Activated CD4-positive, alpha-beta T cell treated with anti-CD3 and anti-CD28 coated beads, Interleukin-2, Interleukin-4, amounts not matched to agents 100 ng/mL and 50 ng/mL, durations not matched to agents 16 hours and 8 hours (primary cell): ENCODE measurements at places on chromosomes 12 and 14.

DNA sequence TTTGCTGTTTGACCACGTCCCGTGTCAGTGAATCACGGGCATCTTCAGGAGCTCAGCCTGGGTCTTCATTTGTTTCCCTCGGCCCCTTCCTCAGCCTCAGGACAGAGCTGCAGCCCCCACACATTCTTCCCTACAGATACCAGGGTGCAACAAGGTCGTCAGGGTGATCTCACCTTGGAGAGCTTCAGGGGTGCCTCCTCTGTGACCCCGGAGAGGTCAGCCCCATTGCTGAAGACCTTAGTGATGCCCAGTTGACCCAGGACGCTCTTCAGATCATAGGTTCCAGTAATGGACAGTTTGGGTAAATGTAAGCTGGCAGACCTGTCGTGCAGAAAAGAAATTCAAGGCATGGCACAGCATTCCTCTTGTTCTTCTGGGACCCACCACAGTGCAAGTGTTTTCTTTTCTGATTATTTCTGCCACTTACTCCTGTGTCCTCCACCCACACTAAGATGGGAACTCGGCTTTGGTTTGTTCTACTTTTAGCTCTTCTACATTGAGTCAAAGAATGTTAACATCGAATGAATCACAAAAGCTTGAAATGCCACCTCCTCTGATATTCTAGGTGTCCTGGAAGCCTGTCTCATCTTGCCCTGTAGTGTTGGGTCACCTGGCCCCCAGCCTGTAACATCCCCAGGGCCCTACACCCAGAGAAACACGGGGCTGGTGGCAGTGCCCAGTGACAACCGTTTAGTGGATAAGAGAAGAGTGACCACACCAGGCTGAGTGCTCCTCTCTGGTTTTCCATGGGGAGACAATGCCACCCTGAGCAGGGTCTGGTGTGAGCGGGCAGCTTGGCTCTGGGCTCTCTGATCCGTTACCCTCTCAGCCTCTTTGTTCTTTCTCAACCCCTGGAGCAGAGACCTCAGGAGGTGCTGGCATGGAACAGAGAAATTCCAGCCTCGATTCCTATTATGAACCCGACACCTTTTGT lies 8.8 kb downstream of the SERPINA1 start:
- DNase-seq = no peak

DNA sequence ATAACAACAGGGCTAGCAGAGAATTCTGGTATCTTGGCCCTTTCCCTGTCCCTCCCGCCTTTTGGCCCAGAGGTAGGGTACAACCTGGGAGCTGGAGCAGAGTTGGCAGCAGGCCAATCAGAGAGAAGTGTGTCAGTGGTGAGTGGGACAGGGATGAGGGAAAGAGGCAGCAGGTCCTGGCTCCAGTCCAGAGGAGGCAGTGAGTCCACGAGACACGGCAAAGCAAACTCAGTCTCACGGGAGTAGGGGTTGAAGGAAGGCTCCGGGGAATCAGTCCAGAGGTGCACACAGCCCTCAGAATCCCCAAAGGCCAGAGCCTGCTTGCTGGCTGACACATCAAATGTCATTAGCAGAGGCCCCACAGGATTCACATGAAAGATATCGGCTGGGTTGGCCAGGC lies 7.3 kb downstream of the PAN2 start:
- no peak for DNase-seq

- DNase-seq = peak; percentile 66
Observed at GRCh38 chr12:9869307-9870161, at the start of gene CLEC2B. Gene CLEC2B (minus strand): TSS chr12:9869354.

GRCh38 chr12:15208140-15208539 lies 13.1 kb downstream of the RERG start:
- DNase-seq = no peak

DNA sequence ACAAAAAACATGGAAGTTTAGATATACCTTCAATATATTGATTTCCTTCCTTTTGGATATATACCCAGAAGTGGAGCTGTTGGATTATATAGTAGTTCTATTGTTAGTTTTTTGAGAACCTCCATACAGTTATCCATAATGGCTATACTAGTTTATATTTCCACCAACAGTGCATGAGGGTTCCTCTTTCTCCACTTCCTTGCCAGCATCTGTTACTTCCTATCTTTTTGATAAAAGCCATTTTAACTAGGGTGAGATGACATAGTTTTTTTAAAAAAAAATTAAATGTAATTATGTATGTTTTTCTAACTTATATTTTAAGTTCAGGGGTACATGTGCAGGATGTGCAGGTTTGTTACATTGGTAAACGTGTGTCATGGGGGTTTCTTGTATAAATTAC lies 10.0 kb upstream of the SLC38A4 start:
- no peak for DNase-seq

- no peak for DNase-seq
Observed at GRCh38 chr12:109027767-109028166, 6.9 kb upstream of the SVOP start.

DNA sequence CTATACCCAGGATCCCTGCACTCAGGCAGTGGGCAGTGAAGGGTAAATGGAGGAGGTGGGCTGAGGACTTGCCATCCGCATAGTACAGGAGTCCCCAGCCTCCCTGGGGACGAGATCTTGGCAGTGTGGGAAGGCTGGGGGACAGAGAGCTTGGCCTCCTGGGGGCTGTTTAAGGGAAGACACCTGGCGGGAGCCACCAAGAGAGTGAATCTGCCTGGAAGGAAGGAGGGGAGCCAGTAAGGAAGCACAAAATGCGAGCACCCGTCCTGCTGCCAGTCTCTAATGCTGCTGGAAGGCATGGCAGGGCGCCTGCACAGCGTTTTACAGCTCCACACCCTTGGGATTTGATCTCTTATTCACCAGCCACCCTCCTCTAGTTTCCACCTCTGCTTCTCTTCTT lies 7.4 kb upstream of the KRT2 start:
- no peak for DNase-seq

- no peak for DNase-seq
Observed at GRCh38 chr14:33985242-33985641, 34.4 kb upstream of the EGLN3 start.

DNA sequence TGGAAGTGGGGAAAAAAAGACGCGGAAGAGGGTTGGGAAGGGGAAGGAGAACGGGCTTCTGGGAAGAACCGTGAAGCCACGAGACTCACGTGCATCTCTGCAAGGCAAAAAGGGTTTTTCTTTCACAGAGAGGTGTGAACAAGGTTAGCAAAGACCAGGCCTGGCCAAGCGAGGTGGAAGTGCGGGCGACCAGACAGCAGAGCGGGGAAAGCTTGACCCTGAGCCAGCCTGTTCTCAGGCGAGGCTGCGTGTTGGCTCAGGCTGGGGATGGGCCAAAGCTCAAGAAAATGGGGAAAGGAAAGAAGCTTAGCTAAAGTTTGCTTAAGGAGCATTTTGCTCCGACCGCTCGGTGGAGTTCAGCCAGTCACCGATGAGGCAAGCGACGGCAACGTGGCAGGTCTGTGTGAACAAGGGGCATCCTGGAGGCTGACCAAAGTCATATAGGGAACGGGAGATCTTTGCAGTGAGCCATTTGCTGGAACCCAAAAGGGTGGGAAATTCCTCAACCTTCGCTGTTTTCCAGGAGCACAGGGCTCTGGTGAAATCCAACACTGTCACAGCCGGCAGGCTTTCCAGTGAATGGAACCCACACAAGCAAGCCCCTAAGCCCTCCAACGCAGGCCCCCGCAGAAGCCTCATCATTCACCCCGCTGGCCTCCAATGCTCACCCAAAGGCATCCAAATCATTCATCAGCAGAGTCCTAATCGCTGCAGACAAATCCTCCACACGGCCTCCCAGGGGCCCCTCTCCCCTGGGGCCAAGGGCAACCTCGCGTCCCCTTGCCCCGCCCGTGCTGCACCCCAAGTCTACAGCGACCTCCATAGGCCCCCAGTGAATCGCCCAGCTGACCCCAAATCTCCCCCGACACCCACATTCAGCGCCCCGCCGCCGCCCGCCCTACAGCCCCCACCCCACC lies 754 bp downstream of the ZNF605 start:
- peak; percentile 2 for DNase-seq

GRCh38 chr12:51779876-51780275 lies 68.6 kb downstream of the FIGNL2 start:
- DNase-seq = no peak

DNA sequence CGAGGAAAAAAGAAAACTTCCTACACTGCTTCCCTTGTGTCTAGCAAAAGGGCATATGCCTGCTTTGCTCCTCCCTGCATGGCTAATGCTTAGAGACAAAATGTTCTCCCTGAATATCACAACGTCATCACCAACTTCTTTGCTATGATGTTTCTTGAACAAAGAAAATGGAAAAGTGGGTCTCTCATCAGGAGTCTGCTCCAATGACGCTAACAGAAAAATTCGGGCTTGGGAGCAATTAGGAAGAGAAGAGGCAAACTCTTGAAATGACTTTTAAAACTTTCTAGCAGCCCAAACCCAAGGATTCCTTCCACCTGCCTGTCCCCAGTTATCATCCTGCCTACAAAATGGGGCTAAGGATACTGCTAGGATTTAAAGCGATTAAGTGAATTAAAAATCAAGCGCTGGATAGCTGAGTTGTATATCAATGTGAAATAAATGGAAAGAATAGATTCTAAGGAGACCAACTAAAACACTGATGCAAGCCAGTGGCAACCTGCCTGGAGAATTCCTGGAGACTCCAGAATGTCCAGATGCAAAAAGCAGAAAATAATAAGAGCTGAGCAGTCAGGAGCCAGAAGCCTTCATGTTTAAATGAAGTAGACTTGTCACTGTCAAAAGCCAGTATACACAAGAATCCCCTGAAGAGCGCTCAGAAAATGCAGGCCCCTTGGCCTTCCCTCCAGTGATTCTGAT lies 183.8 kb downstream of the DPF3 start:
- no peak for DNase-seq

DNA sequence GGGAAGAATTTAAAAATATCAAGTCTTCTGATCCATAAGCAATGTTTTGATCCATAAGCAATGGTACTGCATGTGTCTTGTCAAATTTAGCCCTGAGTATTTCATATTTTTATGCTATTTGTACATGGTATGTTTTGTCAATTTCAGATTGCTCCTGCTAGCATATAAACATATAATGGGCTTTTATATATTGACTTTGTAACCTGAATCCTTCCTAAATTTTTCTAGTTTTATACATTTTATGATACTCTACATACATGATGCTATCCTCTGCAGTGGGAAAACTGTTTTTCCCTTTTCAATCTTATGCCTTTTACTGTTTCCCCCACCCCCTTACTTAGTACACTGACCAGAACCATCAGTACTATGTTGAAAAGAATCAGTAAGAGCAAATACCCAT lies 75.1 kb downstream of the R3HDM2 start:
- no peak for DNase-seq

GRCh38 chr12:49091836-49092085 lies 2.8 kb downstream of the DHH start:
- DNase-seq = no peak

GRCh38 chr12:76836633-76837032 lies 42.2 kb downstream of the CSRP2 start:
- DNase-seq = no peak

DNA sequence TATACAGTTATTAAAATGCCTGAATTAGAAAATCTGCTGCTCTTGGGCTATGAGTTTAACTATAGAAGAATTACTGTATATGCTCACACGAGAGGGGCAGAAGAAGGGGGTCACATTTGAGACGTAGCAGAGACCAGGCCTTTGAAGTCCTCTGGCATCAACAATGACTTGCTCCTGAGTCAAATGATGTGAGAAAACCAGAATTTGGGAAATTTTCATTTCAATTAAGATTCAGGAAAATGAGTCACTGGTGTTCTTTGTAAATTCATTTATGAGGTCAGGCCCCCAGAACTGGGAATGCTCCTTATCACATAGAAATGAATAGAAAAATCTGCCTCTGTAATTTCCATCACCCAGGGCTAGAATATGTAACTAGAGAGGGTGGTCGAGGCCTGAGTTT lies 92.9 kb downstream of the APAF1 start:
- no peak for DNase-seq

DNA sequence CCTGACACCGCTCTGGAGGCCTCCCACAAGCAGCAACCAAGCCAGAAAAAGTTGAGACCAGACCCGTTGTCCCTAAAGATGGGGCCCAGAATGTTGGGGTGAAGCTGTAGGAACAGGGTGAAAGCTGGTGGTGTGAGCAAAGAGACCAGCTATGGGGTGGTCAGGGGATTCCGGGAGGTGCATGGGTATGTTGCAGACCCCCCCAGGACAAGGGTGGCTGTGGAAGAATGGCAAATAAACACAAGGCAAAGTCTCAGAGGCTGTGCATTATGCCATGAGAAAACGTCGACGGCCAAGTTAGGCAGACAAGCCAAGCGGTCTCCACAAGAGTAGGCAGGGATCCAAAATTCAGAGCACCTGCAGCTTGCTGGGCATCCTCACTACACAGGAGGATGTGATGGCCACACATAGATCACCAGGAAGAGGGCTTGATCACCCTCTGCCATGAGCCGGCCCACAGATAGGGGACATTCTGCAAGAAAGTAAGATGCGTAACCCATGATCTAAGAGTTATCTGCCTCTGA lies 58.8 kb upstream of the KCNA1 start:
- DNase-seq = no peak

- DNase-seq = no peak
Observed at GRCh38 chr12:5328669-5329517, 103.0 kb upstream of the NTF3 start.

DNA sequence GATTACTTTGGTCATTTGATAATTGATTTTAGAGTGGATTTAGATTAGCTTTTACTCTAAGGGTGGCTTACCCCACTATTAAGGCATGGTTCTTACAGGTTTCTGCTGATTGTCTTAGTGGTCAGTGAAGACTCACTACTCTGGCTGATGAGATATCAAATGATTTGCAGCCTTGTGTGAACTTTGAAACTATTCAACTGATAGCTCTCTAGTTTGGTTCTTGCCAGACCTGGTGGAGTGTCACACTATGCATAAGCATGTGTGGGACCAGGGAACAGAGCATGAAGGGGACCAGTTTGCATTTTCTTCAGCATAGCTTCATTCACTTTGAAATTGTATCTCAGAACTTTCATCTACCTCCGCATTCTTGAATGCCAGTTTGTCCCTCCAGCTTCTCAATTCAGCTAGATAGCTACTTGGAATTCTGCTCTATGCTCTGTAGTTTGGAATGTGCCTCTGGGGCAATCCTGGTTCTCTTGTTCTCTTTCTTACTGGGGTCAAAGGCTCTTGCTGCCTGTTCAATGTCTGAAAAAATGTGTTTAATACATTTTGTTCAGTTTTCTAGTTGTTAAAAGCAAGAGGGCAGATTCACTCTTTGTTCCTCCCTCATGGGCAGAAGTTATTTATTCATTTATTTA lies 12.7 kb downstream of the SCYL2 start:
- DNase-seq = no peak
